ENCODE measurements at places on chromosomes 7 and 10. TPM values are rescaled to one million over a fixed set of nuclear protein-coding genes. Genes with fewer than 3 reads are reported as not detected.
A peak's percentile ranks its signal among the peaks of the same experiment; 100 is the strongest.

DNA sequence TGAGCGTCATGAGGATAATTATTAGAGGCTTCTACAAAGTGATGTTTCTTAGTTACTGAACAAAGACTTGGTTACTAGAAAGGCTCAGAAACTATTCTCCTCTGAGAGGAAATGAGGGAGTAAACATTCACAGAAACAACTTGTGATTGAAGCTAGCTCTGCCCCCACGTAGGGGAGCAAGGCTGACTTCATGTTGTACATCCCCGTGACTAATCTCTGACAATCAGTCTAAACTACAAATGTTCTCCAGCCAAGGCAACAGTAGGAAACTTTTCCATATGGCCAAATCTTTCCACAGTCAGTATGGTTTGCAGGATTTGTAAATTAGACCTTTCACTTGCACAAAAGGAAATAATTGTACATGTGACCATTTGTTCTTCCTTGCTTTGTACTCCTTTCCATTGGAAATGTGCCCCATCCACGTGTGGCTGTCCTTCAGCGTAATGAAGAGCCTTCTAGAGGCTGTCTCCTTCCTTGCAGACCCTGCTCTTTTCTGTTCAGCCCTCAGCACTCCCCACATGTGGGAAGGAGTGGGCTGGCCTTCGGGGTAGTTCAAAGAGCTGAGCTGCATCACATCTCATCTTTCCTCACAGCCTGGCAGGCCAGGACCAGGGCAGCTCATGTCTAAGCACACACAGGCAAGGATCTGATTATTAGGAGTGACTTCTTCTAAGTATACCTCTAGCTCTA lies 93.5 kb downstream of the PCGF5 start:
- DNase-seq: peak; percentile 71

GRCh38 chr7:151389096-151389767 lies 20.6 kb downstream of the WDR86 start:
- no peak for DNase-seq

GRCh38 chr7:44796034-44796503 lies 412 bp upstream of the PPIA start:
- DNase-seq: peak; percentile 25

DNA sequence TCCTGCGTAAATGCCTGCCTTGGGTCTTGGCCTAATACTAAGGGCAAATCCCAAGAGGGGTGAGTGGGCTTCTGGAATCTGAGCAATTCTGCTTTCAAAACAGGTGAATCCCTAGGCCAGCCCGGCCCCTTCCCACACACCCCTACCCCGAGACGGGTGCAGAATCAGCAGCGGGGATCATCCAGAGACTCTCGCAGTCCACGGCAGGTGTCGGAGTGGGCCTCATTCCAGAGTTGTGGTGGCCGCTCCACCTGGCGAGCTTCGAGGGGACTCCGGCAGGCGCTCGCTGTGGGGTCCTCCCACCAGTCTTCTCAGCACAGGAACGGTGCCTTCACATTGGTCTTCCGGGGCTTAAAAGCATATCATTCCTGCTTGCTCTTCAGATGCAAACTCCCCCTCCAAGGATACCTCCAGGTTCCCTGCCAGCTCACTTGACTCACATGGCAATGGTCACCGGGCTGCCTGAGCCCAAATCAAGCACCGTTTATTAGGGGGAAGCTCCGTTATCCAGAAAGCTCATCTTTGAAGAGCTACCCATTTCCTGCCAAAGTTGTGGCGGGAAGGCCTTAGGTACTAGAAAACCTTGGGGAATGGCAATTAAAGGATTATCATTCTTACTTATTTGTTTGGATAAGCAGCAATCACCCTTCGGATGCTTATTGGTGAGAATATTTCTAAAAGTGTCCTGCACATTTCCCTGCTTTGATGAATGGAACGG lies 67.6 kb downstream of the PRKAG2 start:
- no peak for DNase-seq

DNA sequence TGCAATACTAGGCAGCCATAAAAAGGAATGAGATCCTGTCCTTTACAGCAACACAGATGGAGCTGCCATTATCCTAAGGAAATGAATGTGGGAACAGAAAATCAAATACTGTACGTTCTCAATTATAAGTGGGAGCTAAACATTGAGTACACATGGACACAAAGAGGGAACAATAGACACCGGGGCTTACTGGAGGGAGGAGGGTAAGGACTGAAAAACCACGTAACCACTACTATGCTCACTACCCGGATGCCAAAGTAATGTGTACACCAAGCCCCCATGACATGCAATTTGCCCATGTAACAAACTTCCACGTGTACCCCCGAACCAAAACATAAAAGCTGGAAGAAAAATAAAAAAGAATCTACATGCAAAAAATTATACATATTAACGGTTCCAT lies 587.0 kb downstream of the PARD3 start:
- DNase-seq: no peak

- DNase-seq: no peak
Observed at GRCh38 chr7:50864694-50865093, 82.0 kb upstream of the GRB10 start.

GRCh38 chr10:48671914-48672595 lies 12.6 kb upstream of the WDFY4 start:
- DNase-seq: no peak

- no peak for DNase-seq
Observed at GRCh38 chr10:133088179-133088955, 643 bp downstream of the ADGRA1 start.

- peak; percentile 75 for DNase-seq
Observed at GRCh38 chr7:74575083-74575784, 82.3 kb upstream of the GTF2I start.

DNA sequence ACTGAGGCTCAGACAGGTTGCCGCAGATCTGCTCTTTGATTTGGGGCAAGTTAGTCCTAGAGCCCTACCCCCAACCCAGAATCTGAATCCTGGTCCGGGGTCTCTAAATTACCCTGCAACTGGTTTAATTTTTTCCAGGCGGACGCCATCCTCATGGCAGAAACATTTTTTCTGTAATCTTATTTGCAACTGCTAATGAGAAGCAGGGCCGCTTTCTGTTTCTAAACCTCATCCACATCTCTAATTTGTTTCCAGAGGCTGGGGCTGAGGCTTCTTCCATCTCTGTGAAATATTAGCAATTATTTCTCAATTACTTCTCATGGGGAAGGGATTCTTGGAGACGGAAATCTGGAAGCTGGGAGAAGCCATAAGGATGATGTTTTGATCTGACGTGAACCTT lies 261.6 kb downstream of the RPS24 start:
- no peak for DNase-seq

GRCh38 chr10:97759158-97759887 lies 12.5 kb downstream of the SFRP5 start:
- DNase-seq: peak; percentile 22

DNA sequence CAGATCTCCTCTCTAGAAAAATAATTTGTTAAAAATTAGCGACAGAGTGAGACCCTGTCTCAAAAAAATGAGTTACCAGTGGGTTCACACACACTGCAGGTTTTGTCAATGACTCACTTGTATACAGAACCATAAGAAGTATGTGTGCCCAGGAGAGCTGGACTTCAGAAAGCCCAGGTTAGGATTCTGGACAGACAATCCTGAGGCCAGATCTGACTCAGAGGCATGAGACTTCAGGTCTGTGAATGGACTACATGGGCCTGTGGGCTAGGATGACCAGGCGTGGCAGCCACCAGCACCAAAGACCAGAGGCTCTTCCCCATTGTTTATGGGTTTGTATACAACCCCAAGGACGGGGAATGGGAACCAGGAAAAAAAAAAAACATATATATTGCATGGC lies 9.3 kb upstream of the ZNF438 start:
- peak; percentile 46 for DNase-seq

DNA sequence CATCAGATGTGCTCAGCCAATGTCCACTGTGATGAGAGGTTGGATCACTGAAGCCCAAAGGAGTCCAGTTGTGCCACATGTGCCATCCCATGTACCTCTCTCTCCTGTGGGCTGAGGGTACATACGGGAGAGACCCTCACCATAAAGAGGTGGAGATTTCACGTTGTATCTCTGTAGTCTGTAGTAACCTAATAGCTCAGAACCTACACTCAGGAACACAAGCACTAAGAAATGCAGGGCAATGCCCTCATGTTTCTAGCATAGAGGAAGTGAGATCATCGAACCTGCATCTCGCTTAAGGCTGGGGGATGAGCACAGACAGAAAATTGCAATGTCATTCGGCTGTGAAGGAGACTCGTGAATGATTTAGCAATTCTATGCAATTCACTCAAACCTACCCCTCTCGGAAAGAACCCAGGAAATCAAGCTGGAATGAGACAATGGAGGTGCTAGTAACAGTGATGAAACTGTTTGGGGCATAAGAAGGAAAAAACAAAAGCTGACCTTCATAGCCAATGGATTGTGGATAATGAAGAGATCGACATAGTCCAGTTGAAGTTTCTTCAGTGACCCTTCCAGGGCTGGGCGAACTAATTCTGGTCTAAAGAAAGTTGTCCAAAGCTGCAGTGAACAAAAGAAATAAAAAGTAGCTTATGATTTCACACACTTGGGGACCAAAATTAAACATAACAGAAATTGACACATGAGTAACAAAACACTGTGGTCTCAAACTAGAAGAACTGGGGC lies 80.3 kb upstream of the UCN3 start:
- peak; percentile 43 for DNase-seq

DNA sequence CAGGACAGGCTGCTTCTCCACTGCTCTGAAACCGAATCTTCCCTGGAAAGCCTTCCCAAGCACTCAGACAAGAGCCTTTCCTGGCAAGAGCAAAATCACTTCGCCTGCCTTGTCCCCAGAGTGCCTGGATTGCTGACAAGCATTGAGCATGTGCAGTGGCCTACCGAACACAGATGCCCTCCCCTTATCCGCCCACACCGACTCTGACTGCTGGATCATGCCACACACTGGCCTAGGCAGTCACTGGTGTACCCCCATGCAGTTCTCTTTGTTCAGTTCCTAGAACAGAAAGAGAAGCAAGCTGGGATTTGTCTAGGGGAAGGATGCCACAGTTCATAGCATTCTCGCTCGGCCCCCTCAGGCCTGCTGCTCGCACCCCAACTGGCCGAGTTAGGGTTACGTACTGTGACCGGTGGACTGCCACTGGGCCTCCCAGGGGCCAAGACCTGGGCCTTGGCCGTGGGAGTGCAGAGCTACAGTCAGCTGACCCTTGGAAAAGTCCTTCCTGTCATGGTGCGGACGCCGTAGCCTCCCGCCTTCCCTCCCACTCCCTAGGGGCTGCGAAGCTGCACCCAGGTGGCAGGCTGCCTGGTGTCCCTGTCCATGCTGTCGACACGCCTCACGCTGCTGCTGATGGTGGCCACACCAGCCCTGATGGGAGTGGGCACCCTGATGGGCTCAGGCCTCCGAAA lies 6.9 kb downstream of the ABCB8 start:
- no peak for DNase-seq

- DNase-seq: no peak
Observed at GRCh38 chr10:124091646-124092249, 1.6 kb downstream of the CHST15 start.

GRCh38 chr10:117342641-117343040 lies 32.6 kb downstream of the PDZD8 start:
- DNase-seq: peak; percentile 88

GRCh38 chr7:73908123-73908611 lies 47.2 kb downstream of the TMEM270 start:
- no peak for DNase-seq

DNA sequence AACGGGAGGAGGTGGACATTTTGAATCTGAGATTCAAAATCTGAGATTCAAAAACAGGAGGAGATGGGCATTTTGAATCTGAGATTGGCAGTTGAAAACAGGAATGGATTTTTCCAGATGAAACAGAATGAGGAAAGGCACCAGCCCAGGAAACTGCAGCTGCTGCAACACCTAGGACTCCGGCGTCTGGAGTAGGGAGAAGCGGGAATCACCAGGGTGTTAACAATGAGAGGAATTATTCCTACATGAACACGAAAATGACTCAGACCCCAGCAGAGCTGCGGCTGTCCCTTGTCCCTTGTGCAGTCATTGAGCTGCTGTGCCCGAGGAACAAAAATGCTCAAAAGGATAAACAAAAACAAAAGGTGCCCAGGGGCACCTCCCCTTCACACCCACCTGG lies 59.9 kb upstream of the KAT6B start:
- DNase-seq: peak; percentile 6

DNA sequence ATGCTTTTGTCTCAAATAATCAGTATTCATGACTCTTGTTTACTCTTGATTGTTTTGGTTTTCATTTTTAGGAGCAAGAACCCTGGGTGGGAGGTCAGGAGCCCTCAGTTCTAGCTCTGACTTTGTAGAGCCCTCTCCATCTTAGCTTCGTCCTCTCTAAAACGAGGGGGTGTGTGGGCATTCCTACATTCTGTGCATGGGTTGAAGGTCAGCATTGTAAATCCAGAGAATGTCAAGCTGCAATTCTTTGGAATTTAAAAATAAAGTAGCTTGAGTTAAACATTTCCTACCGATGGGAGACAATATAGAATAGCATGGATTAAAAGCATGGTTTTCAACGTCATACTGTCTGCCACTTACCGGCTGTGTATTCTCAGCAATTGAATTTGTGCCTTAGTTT lies 128.3 kb downstream of the PRPF18 start:
- no peak for DNase-seq

The DKK1 gene
- 7.4 TPM for total RNA-seq

The MEST gene
- 214 TPM for total RNA-seq

The CUBN gene
- 2.7 TPM for total RNA-seq

The VSTM4 gene
- total RNA-seq: 1.1 TPM

The SPDYE6 gene
- total RNA-seq: not detected

The DGKI gene
- total RNA-seq: 6.3 TPM

The BAMBI gene
- total RNA-seq: 45.4 TPM

The EPO gene
- total RNA-seq: not detected

The STAM gene
- total RNA-seq: 43.0 TPM

The SAP25 gene
- total RNA-seq: 1.4 TPM

The ASB15 gene
- total RNA-seq: not detected
